ENCODE measurements at places on chromosomes 7 and 10. TPM values are rescaled to one million over a fixed set of nuclear protein-coding genes. Genes with fewer than 3 reads are reported as not detected.

ORAI2 gene
- total RNA-seq, result 1.9 TPM

LLCFC1 gene
- total RNA-seq, result not detected

INPP5A gene
- total RNA-seq, result 18.3 TPM

VIPR2 gene
- 0.28 TPM for total RNA-seq

IL6 gene
- not detected for total RNA-seq

CALCR gene
- total RNA-seq, result not detected

GTF2I gene
- total RNA-seq, result 119 TPM

C10orf53 gene
- total RNA-seq, result not detected

PFKP gene
- 4.3 TPM for total RNA-seq

TMEM236 gene
- total RNA-seq, result 0.15 TPM

IL15RA gene
- 8.4 TPM for total RNA-seq

SFMBT2 gene
- 1.1 TPM for total RNA-seq

ANXA8 gene
- total RNA-seq, result 1.7 TPM

BAIAP2L1 gene
- 12.9 TPM for total RNA-seq

PVRIG gene
- 0.50 TPM for total RNA-seq

DNA sequence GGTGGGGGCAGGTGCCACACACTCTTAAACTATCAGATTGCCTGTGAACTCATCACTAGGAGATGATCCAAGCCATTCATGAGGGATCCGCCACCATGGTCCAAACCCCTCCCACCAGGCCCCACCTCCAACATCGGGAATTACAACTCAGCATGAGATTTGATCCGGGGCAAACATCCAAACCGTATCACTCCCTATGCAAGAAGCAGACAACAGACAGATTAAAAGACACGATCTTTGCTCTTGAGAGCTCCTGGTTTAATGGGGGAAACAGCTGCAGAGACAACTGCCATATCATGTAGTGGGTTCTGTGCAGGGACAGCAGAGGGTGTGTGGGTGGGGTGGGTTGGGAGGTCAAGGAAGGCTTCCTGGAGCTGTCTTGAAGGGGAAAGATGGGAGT, 123.6 kb downstream of the EMX2 start:
- no peak for DNase-seq

GRCh38 chr10:52455098-52455497, 141.0 kb downstream of the DKK1 start:
- DNase-seq, result no peak

- peak; percentile 78 for DNase-seq
Measured at GRCh38 chr10:98414932-98415730, at the start of gene PYROXD2. PYROXD2 (minus strand) TSS chr10:98415182; CDS start chr10:98415135, 47 bp downstream.

DNA sequence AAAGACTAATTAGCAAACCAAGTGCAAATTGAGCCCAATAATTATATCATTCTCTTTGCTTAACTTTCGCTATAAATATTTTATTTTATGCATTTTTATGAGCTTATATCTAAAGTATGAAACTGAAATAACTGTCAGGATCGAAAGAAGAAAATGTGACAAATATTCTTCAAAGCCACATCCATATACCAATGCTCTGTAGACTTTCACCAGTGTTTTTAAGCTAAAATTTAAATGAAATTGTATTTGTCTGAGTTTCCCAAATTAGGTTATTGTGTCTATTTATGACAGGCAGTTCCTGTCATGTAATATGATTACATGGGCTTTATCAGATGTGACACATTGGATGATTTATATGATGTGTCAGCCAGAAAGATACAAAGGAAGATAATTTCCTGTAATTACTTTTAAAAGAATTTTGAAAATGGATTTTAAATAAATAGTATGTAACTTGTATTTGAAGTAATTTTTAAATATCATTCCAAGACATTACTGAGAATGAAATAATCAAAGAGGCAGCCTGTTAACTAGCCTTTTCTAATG, 317.9 kb upstream of the KLF6 start:
- no peak for DNase-seq

- DNase-seq, result no peak
Measured at GRCh38 chr7:151403764-151404163, 6.1 kb downstream of the WDR86 start.

GRCh38 chr7:133364959-133365690, 112.2 kb downstream of the EXOC4 start:
- no peak for DNase-seq

DNA sequence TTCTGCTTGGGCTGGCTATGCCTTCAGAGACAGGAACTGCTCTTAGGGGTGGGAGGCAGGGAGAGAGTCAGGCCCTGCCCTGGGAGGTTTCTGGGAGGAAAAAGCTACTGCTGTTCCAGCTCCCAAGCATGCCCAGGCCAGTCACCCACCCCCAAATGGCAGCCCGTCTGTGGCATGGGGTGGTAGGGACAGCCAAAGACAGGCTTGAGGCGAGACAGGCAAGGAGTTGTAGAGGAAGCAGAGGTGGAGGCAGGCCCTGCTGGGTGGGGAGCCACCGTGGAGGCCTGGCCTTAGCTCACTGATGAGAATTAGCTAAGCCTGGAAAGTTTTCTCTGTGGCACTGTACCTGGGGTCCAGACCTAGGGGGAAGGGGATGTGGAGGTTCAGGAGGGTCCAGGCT, 6.6 kb upstream of the SAMD8 start:
- peak; percentile 36 for DNase-seq

GRCh38 chr10:72334196-72334824, 20.4 kb downstream of the DNAJB12 start:
- no peak for DNase-seq

- DNase-seq, result no peak
Measured at GRCh38 chr7:115679976-115680375, 350.6 kb downstream of the TFEC start.

DNA sequence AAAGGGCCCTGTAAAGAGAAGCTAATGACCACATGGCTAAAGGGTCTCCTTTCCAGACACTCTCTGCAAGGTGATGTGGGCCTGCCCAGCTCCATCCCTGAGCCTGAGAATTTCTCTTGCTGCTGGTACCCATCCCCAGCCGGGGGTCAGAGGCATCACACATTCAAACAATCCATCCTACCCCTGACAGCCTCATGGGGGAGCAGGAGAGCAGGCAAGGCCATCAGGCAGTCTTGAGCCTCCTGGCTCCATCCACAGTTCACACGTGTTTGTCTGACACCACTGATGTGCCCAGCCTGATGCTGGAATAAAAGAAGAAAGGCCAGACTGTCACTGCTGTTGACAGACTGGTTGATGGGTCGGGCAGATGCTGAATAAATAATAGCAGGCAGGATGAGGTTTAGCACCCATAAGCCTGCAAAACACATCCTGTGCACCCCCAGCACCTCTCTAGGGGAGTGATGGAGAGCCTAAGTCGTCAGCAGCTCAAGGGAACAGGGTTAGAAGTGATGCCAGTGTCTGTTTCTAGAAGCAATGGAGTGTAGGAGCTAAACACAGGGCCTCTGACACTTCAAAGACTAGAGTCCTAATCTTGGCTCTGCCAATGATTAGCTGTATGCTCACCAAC, 43.5 kb downstream of the TLL2 start:
- no peak for DNase-seq

- DNase-seq, result no peak
Measured at GRCh38 chr10:71978476-71978875, 14.3 kb downstream of the CHST3 start.

DNA sequence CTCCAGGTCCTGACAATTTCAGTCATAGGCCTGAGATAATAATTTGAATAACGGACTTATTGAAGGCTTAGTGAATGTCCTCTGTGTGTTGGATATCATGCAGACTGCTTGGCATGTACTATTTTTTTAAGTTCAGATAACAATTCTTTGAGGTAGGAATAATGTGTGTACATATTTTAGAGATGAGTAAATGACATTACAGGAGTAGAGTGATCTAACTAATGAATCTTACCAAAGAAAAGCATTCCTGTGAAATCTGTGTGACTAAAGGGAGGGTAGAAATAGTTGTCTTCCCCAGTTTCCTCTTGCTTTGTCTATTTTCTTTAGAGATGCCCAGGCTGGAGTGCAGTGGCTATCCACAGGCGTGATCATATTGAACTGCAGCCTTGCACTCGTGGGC, 391.8 kb upstream of the ETV1 start:
- no peak for DNase-seq

DNA sequence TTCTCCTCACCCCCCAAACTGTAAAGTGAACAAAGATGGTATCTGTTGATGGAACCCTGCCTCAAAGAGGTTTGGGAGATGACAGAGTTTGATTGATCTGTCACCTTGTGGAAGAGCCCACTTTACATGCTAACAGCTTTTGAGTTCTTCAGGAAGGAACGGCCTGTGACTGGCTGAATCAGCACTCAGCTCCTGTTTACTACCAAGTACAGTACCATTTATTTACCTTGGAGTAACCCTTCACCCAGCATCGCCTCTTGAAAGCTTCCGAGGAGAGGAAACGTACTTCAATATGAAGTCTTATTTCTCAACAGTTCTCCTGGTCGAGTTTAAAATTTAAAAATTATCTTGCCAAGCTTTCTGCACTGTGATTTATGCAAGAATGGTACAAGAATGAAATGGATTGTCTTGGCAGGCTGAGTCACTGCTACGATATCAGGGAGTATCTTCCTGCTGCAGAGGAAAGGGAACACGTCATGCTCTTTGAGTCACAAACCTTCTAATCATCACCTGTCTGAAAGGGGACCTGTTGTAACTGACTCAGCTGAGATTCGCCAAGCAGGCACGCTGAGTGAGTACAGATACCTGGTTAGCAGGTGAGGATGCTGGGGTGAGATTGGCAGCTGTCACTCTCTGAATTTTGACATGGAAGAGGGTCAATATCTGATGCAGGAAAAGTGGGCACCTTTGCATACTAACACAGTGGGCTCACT, 30.1 kb downstream of the KLF6 start:
- DNase-seq, result peak; percentile 29

DNA sequence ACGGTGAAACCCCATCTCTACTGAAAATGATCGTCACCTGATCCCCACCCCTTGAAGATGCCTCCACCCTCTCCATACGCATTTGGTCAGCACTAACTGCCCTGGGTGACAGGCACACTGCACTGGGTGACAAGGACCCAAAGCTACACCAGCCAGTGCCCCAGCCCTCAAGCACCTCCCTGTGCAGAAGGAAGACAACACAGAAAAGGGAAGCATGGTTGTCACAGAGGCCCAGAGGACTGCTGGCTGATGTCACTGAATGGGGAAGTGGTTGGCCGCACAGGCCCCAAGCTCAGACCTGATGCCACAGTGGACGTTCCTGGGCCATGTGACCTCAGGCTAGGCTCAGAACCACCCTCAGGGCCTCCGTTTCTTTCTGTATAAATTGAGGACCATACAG, 4.2 kb upstream of the PILRA start:
- no peak for DNase-seq

- DNase-seq, result peak; percentile 87
Measured at GRCh38 chr7:114083166-114084001, 164.6 kb upstream of the PPP1R3A start.

DNA sequence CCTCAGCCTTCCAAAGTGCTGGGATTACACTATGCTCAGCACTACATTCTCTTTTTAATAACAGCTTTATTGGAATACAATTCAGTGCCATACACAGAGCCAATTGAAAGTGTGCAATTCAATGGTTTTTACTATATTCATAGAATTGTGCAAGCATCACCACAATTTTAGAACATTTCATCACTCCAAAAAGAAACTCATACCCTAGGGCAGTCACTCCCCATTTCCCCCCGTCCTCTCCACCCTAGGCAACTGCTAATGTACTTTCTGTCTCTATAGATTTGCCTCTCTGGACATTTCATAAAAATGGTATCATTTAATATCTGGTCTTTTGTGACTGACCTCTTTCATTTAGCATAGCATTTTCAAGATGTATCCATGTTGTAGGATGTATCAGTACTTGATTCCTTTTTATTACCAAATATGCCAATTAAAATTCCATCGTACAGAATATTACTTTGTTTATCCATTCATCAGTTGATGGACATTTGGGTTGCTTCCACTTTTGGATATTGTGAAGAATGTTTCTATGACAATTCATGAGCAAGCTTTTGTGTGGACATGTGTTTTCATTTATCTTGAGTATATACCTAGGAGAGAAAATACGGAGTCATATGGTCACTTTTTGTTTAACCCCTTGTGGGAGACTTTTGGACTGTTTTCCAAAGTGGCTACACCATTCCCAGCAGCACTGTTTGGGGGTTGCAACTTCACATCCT, 6.3 kb upstream of the XPNPEP1 start:
- no peak for DNase-seq

GRCh38 chr7:121872831-121873288, at the start of gene PTPRZ1:
PTPRZ1 (plus strand) TSS chr7:121873161; CDS start chr7:121873500, 339 bp downstream.
- peak; percentile 44 for DNase-seq

- no peak for DNase-seq
Measured at GRCh38 chr10:6958254-6958653, 378.2 kb upstream of the PRKCQ start.

- DNase-seq, result no peak
Measured at GRCh38 chr10:4526311-4526731, 299.7 kb upstream of the AKR1E2 start.

- no peak for DNase-seq
Measured at GRCh38 chr7:155964543-155964942, 152.3 kb upstream of the SHH start.

DNA sequence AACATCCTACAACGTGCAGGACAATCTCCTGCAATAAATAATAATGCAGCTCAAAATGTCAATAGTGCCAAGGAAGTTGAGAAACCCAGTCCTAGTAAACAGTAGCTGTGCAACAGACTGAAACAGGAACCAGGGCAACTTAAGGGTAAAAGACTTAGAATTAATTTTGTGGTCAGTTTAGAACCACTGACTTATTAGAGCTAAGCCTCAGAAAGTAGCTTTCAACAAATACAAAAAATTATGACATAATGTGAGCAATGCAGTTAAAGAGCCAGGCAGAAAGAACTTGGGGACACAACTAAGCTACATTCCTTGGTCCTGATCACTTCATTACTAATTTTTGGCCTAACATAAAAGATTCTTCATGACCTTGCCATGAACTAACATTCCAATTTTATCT, 195.4 kb downstream of the MACC1 start:
- DNase-seq, result no peak

DNA sequence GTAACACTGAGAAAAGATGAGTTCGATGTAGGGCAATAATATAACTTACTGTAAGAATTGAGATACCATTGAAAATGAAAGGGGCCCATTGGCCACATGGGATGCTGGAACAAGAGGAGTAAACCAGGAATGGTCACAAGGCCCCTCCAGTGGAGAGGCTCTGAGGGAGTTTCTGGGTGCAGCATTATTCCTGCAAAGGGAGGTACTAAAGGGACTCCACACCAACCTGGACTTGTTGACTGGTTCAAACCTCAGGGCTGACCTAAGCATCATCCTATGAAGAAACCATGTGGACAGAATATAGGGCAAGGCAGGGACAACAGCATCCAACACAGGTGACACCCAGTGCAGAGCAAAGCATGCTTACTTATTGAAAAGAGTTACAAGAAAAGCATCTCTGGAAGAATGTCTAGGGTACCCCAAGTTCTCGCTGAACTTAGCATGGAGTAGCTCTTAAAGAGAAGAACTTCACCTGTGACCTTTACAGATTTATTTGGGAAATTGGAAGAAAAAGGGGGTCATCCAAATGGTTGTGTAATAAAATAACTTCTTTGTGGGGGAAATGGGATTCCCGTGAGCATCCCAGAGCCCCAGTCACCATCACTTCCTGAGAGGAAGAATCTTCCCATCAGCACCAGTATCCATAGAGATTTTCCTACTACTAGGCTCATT, 34.7 kb downstream of the PRSS2 start:
- DNase-seq, result no peak

GRCh38 chr7:157432541-157432956, 95.7 kb downstream of the DNAJB6 start:
- DNase-seq, result peak; percentile 43
